Renal cortical epithelial cell (primary cell): ENCODE measurements at places on chromosomes 2 and 18. TPM values are rescaled to one million over a fixed set of nuclear protein-coding genes. Genes with fewer than 3 reads are reported as not detected.

Gene CCBE1
- total RNA-seq = 8.7 and 9.6 TPM in 2 replicates

Gene NPAS2
- total RNA-seq = 22.1 and 25.5 TPM in 2 replicates

Gene KCTD1
- 24.1 and 103 TPM in 2 replicates for total RNA-seq

Gene RAX
- total RNA-seq = not detected in 2 replicates

Gene CYRIA
- total RNA-seq = 9.2 and 11.6 TPM in 2 replicates

Gene VAPA
- 296 and 403 TPM in 2 replicates for total RNA-seq

Gene CYS1
- total RNA-seq = 34.2 and 223 TPM in 2 replicates

Gene COBLL1
- total RNA-seq = 11.6 and 117 TPM in 2 replicates

Gene FARSB
- 9.3 and 12.3 TPM in 2 replicates for total RNA-seq

Gene SPRED2
- 4.9 and 16.2 TPM in 2 replicates for total RNA-seq

Gene TEX44
- not detected in 2 replicates for total RNA-seq

Gene DSC2
- 25.7 and 48.8 TPM in 2 replicates for total RNA-seq

Gene ABCG8
- total RNA-seq = not detected in 2 replicates

Gene HOXD12
- total RNA-seq = not detected in 2 replicates

Gene CYBRD1
- 13.9 and 63.1 TPM in 2 replicates for total RNA-seq

Gene IL18R1
- 3.4 and 4.0 TPM in 2 replicates for total RNA-seq

Gene VWA3B
- total RNA-seq = not detected in 2 replicates

Gene GCG
- not detected in 2 replicates for total RNA-seq
